ENCODE measurements at places on chromosomes 1 and 21.
A peak's percentile ranks its signal among the peaks of the same experiment; 100 is the strongest.

- DNase-seq: no peak
Measured at GRCh38 chr1:240820816-240821215, 208.9 kb upstream of the GREM2 start.

DNA sequence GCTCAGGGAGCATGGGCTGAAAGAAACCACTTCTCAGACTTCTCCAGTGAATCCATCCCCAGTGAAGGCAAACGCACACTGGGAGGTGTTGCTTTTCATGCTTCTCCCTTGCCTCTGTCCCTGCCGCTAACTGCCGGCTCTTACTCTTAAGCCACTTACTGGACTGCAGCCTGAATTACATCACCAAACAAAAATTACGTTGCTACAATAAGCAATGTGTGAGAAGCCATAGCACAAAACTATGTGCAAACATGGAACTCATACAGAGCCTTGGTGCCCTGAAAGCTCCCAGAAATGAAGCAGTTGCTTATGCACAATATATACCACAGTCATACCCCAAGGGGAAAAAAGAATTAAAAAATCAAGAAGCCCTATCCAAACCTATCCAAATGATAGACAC lies 375.2 kb downstream of the KCNH1 start:
- peak; percentile 15 for DNase-seq

- DNase-seq: no peak
Measured at GRCh38 chr1:55095095-55095494, 55.7 kb downstream of the PCSK9 start.

DNA sequence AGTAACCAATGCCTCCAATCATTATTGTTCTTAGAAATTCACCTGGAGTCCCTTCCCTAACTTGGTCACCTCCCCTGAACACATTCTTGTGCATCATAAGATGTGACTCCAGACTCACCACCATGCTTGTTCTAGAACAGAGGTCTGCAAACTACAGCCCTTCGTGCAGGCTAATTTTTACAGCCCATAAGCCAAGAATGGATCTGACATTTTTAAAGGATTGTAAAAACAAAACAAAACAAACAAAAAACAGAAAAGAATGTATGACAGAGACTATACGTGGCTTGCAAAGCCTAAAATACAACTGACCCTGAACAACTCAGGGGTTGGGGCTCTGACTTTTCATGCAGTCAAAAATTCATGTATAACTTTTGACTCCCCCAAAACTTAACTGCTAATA lies 6.2 kb upstream of the HIVEP3 start:
- no peak for DNase-seq

DNA sequence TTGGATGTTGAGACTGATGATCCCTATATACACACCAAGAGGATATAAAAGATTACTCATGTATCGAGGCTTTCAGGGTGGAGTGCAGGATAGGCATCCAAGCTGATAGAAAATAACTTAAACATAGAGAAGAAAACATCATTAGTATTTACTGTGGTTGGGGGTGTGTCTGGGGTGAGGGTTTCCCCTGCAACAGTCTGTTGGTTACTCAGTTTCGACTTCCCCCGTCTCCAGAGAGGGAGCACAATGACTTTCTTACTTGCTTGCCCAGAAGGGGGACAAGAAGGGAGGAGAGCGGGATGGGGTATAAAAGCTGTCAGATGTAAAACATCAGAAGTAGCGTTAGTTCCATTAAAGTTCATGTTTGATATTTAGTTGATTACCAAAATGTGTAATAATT lies 717.4 kb upstream of the ZP4 start:
- no peak for DNase-seq

DNA sequence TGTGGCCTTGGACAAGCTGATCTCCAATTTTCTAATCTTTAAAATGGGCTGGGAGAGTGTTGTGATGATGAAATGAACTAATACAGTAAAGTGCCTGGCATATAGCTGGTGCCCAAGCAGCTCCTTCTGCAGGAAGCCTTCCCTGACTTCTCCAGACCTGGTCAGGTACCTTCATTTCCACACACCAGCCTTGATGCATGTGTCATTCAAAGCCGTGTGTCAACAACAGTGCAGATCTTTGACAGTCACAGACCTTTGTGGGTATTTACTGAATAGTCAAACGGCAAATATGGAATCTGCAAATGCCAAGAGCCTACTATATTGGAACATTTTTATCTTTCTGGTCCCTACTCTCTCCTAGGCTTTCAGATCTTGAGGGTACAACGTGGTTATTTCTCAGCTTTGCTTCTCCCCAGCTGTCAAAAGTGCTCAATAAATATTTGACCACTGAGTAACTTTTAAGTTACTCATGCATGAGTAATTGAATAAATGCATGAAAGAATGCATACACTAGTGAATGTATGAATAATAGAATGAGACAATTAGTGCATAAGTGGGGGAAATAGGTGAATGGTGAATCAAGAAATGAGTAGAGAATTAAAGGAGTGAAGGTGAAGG lies 75.4 kb downstream of the MDM4 start:
- peak; percentile 84 for DNase-seq

DNA sequence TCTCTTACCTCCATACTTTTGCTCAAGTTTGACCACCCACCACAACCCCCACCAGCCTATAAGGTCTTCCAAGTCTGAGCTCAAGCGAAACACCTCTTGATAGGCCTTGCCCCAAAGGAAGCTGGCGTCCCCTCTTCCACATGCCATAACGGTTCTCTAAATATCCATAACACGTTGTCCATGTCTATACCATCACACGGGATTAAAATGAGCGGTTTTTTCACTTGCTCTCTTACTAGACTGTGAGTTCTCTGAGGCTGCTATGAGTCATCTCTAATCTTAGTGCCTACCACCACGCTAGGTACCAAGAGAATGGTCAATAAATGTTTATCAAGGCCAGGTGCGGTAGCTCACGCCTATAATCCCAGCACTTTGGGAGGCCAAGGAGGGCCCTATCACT lies 41.0 kb downstream of the WASF2 start:
- no peak for DNase-seq

DNA sequence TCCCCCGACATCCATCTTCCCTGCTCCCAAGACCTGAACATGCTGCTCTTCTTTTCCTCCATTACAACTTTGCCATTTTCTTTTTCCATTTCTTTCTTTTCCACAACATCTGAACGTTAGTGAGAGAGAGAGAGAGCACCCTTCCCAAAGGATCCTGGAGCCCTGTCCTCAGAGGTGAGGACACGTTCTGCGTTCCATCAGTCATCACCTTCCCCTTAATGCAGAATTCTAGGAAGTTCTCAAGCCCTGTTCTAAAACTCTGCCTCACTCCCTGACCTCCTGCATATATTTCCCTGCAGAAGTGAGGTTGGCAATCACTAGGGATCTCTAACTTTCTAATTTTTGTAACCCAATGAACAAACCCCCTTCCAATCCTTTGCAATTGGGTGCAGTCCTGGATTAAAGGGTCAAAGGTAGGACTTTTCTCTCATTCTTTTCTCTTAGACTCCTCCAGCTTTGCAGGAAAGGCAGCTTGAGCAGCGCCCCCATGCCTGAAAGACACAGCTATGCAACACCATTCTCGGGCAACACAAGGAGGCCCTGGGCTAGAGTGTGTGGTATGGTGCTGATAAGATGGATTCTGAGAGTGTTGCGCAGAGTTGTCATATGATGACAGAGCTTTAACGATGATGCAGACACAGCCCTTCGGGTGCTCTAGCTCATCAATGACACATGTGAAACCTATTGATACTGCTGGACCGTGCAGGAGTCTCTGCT lies 59.2 kb upstream of the TNR start:
- no peak for DNase-seq

DNA sequence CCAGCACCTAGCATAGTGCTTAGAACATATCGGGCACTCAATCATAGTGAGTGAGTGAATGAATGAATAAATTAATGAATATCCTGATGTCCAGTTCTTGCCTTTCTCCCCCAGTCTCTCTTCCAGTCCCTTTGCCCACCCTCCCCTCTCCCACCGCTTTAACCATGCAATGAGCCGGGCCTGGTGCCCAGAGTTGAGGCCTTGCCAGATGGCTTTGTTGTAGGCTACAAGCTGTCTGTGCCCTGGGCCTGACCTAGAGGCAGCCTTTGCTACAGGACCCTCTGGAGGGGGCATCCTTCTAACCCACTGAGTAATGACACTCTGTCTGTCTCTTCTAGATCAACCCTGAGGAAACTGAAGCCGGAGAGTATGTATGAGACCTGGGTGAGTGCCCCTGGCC lies 6.9 kb downstream of the CASQ1 start:
- no peak for DNase-seq

DNA sequence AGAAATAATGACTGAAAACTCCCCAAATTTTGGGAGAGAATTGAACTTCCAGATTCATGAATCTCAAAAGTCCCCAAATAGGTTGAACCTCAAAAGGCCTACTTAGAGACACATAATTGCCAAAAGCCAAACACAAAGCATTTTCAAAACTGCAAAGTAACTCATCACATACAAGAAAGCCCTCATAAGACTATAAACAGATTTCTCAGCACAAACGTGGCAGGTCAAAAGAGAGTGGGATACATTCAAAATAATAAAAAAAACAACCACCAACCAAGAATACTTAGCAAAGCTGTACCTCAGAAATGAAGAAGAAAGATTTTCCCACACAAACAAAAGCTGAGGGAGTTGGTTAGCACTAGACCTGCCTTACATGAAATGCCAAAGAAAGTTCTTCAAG lies 57.9 kb downstream of the CCN1 start:
- DNase-seq: no peak

- peak; percentile 47 for DNase-seq
Measured at GRCh38 chr1:233440951-233441401, 113.5 kb downstream of the MAP3K21 start.

- no peak for DNase-seq
Measured at GRCh38 chr1:56199061-56199460, 380.3 kb downstream of the PLPP3 start.

DNA sequence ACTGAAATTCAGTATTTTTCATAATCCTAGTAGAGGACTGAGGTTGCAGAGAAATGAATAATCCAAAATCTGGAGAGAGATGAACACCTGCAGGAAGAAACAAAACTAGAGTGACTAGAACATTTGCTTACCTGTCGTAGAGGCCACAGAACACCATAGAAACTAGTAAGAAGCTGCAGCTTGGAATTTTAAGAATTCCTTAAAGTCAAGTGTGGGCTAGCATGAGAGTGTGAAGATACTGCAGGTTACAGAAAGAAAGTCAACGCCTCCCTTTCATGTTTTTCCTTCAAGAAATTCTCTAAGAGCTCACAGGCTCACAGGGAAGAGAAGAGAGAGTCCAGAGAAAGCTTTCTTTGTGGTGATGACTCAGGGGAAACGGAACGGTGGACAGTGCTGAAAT lies 633.7 kb downstream of the LRRIQ3 start:
- no peak for DNase-seq

DNA sequence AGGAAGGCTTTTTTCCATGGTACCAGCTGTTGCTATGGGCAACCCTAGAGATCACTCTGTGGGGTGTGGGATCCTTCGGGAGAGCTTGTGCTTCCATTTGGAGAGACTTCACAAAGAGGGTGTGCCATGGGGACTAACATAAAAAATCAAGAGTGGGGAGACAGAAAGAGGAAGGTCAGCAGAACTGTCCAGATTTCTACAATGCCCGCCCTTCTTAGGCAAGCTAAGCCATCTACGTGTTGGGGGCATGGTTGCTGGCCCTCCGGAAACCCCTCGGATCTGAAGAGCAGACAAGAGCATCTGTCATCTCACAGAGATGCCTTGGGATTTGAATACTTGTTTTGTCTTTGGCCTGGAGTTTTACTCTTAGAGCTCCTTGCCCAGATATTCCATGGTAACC lies 83.9 kb upstream of the ZNF648 start:
- DNase-seq: no peak

DNA sequence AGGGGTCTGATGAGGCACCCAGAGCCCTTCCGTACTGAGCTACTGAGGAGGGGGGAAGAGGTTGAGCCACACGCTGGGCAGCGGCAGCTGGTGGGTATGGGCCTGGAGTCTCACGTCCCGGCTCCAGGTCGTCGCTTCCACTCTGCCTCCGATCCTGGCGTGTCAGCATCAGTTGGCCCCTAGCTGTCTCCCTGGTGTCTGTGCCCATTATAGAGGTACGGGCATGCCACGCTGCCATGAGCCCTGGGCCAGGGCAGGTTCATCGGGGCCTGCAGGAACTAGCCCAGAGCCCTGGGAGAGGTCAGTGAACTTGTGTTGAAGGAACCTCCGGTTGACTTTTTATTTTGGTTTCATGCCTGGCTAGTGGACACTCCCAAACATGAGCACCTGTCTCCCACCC lies 18.2 kb downstream of the COQ8A start:
- no peak for DNase-seq

DNA sequence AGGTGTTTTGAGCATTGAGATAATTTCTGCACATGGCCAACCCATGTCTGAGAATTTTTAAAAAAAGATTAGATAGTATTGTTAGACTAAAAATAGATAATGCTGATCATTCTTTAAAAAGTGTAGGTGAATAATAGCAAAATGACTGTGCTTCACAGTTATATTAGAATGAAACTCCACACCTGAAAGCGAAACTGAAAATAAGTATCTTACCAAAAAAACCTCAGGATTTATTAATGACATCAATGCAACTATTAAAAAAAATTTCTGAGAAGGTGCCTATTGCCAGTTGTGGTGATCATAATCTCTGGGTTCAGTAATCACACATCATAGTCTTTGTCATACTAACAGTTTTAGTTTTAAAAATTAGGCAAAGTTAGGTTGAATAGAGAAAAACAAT lies 36.5 kb downstream of the PLA2G4A start:
- DNase-seq: no peak

GRCh38 chr1:151986501-151987190 lies 7.0 kb downstream of the S100A10 start:
- peak; percentile 46 for DNase-seq

DNA sequence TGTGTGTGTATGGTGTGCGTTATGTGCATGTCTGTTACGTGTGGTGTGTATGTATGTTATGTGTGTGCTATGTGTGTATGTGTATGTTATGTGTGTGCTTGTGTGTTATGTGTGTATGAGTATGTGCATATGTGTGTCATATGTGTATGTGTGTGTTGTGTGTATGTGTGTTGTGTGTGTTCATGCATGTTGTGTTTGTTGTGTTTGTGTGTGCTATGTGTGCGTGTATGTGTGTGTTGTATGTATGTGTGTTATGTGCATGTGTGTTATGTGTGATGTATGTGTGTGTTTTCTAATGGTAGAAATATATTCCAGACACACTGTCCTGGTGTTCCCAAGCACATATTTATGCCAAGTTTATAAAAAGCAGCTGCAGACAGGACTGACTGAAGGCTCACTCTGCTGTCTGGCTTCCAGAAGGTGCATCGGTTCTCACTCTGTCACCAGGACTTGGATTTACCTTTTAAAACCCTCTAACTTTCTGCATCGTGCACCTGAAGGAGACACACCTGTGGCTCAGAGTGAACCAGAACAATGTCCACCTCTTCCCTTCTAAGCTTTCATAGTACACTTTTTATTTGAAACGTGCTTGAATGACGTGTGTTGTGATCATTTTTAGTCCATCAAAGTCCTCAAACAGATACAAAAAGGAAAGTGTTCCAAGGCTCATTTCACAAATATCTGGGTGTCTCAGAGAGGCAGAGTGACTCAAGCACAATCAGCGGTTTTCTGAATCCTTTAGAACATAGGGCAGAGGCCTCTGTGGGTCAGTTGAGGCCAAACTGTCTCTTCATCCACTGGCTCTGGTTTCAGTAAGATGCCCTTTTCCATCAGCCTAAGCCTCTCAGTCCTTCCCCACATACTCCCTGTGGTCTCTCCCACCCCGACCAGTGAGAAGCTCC lies 49.9 kb downstream of the TOMM20 start:
- peak; percentile 43 for DNase-seq

GRCh38 chr1:19067912-19068638 lies 111.6 kb upstream of the IFFO2 start:
- DNase-seq: no peak

Data from fibroblast of skin of back (primary cell).